ENCODE measurements at places on chromosomes 4 and X.

DNA sequence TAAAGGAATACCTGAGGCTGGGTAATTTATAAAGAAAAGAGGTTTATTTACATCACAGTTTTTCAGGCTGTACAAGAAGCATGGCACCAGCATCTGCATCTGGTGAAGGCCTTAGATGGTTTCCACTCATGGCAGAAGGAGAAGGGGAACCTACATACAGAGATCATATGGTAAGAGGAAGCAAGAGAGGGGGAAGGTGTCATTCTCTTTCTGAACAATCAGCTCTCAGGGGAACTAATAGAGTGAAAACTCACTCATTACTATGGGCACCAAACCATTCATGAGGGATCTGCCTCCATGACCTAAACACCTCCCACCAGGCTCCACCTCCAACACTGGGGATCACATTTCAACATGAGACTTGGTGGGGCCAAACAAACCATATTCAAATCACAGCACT is 61.7 kb upstream of the PPP1R2C start:
- no peak for DNase-seq

GRCh38 chr4:38157592-38157991 is 197.4 kb downstream of the PTTG2 start:
- DNase-seq = no peak

GRCh38 chr4:96352051-96352517 is 512.2 kb downstream of the PDHA2 start:
- DNase-seq = no peak

GRCh38 chr4:89837385-89837992 is 528 bp upstream of the SNCA start:
- no peak for DNase-seq

- DNase-seq = no peak
Measured at GRCh38 chr4:97953171-97953941, 189.9 kb downstream of the STPG2 start.

DNA sequence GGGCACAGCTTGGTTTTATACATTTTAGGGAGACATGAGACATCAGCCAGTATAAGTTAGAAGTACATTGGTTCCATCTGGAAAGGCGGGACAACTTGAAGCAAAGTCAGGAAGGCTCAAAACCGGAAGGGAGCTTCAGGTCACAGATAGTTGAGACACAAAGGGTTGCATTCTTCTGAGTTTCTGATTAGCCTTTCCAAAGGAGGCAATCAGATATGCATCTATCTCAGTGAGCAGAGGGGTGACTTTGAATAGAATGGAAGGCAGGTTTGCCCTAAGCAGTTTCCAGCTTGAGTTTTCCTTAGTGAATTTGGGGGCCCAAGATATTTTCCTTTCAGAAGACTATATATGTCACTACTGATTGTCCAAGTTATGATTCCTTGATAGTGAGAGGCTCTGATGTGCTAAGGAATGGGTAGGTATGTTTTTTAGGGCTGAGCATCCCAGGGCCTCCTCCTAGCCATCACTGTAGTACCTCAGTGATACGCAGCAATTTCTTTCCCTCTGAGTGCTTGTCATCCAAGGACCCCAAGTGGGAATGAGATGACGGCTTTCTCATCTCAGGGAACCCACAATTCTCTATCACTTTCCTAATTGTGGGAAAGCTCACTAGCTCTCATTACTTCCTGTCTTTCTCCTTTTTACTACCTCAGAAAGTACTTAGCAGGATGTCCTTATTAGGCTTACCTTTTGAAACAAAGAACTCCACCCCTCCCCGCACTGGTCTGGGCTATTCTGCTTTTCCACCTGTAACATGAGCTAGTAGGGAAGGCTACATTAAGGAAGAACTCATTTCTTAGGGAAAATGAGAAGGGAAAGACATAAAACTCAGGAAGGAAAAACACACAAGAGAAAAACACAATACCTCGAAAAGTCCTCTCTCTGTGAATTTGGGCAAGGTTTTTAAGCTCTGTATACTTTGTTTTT is 632.7 kb downstream of the RAPGEF2 start:
- no peak for DNase-seq

- DNase-seq = no peak
Measured at GRCh38 chrX:50107470-50107869, 93.3 kb downstream of the AKAP4 start.

- DNase-seq = no peak
Measured at GRCh38 chrX:10223276-10223675, 66.5 kb downstream of the CLCN4 start.

GRCh38 chr4:173357939-173358338 is 12.8 kb upstream of the SAP30 start:
- DNase-seq = no peak

- DNase-seq = no peak
Measured at GRCh38 chr4:53705151-53705764, 114.0 kb upstream of the LNX1 start.

DNA sequence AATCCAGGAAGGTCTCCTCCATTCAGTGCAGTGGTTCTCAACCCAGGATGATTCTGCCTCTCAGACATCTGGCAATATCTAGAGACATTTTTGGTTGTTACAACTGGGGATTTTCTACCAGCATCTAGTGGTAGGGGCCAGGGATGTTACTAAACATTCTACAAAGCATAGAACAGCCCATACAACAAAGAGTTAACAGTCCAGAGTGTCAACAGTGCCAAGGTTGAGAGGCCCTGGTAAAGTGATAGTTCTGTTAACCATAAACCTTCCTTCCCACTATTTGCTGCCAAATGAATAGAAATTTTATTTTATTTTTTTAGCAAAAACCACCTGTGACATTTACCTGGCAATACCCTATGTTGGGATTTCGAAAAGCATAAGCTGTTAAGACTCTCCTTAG is 92.8 kb upstream of the UCP1 start:
- no peak for DNase-seq

- DNase-seq = no peak
Measured at GRCh38 chr4:150354214-150354796, 227.6 kb upstream of the MAB21L2 start.

- DNase-seq = no peak
Measured at GRCh38 chr4:82373486-82373815, 340 bp downstream of the HNRNPD start.

DNA sequence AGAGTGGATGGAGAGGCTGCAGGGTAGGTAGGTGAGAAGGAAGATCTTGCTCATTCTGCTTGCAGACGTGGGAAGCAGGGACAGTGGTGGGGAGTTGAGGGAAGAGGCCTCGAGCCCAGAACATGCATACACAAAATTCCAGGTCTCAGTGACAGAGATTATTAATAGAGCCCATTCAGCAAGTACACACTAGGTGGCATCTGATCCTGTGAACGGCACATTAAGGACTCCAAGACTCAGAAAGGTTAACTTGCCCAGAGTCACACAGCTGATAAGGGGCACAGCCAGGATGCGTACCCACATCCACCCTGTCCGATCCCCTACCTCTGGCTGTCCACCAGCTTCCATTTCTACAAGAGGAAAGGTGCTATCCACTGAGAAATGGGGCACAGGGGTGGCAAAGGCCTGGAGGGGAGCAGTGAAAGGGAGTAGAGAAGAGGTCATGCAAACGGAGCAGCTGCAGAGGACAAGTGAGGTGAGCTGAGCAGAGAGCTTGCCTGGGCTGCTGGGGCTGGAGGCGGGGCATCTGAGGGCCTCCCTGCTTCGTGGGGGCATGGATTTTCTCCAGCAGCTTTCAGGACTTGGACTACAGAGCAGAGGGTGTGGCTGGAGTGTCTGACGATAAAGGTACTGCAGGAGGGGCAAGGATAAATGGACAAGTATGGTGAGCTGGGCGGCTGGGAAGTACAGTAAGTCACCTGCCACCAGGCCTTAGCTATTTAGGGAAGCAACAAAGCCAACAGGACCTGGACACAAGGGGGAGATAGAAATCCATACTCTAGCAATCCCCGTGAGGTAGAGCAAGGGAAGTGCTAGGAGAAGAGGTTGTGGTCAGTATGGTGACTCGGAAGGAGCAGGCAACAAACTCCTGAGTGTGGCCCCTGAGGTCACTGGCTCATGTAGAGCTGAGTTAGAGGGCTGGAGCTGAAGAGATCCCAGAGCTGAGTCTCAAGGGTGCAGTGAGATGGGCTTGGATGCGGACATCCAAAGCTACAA is 11.2 kb downstream of the IDS start:
- no peak for DNase-seq

DNA sequence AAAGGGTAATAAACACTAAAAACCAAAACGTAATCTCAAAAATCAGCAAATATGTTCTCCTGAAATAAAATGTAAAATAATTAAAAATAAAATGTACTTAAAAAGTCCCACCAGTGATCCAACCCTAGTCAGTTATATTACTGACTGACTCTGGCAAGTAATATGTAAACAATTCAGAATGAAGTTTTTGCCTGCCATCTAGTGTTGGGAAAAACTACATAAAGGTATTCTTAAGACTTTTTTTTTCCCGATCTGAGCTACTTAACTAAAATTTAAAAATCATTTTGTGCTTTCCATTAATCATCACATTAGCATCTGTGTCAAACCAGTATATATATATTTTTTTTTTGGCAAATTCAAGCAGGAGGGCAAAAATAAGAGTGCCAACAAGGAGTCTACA is 24.0 kb downstream of the RCHY1 start:
- DNase-seq = no peak

DNA sequence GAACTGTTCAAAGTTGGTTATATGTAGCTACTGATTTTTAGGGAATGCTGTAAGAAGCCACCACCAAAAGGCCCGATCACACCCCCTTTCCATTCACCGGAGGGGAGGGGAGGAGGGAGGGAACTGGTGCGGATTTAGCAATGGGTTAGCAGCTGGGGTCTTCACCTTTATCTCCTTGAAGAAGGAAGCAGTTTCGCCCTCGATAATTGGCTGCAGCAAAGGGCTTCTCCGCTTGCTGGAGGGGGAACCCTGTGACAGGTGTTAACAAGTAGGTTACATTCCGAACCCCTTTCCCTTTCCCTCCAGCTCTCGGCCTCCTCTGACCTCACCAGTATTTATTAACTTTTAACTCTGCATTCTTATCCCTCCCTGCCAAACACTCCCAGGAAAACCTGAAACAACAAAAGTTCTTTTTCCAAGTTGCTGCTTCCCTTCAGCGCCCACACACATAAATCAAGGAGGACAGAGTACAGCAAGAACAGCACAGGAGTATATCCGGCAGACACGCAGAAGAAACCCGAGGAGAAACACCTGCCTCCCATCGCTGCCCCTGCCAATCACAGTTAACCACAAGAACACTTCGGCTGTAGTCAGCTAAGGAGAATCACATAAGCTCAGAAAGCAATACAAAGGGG is 39.8 kb upstream of the NAP1L5 start:
- no peak for DNase-seq
